GM10248 (cell line): ENCODE measurements at places on chromosomes 2 and 18.

DNA sequence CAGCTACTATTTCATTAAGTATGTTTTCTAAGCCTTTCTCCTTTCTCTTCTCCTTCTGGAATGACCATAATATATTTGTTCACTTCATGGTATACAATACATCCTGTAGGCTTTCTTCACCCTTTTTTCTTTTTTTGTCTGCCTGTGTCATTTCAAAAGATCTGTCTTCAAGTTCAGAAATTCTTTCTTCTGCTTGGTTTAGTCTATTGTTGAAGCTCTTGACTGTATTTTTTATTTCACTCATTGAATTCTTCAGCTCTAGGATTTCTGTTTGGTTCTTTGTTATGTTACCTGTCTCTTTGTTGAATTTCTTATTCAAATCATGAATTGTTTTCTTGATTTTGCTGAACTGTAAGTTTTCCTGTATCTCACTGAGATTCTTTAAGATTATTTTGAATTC is 109.9 kb downstream of the TMEM131 start:
- DNase-seq, result no peak

- no peak for DNase-seq
Measured at GRCh38 chr2:37026050-37026449, 58.1 kb downstream of the HEATR5B start.

DNA sequence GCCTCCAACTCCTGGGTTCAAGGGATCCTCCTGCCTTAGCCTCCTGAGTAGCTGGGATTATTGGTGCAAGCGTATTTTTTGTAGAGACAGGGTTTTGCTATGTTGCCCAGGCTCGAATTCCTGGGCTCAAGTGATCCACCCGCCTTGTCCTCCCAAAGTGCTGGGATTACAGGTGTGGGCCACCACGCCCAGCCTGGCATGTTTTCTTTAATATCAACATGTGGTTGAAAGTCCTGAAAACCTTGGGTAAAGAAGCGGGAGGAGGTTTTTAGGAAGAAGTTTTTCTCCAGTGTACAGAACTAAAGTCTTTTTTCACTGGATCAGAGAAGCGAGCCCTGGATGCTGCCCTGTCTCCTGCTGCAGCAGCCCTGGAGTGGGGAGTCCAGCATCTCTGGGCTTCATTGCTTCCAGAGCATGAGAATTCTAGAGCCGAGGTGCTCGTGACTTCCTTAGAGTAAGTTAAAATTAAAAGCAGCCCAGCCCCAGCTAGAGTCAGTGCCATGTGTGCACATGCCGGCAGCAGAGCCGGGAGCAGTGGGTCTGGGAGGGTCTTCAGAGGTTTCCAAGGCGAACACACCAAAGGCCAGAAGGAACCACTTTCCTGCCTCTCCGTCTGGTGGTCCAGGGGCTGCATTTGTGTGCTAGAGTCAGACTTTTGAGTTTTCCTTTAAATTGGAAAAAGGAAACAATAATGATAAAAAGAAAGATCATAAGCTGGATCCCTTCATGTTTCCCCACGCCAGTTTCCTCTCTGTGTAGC is 31.2 kb downstream of the ITGB1BP1 start:
- no peak for DNase-seq

GRCh38 chr2:187855689-187856088 is 301.5 kb upstream of the TFPI start:
- DNase-seq, result no peak
